NCI-H446 (cell line): ENCODE measurements at places on chromosomes 16 and 17.

GRCh38 chr16:69057400-69058378, 47.8 kb upstream of the HAS3 start:
- peak; percentile 65 for DNase-seq

- DNase-seq = no peak
Measured at GRCh38 chr17:63001689-63002394, 35.8 kb downstream of the TANC2 start.

DNA sequence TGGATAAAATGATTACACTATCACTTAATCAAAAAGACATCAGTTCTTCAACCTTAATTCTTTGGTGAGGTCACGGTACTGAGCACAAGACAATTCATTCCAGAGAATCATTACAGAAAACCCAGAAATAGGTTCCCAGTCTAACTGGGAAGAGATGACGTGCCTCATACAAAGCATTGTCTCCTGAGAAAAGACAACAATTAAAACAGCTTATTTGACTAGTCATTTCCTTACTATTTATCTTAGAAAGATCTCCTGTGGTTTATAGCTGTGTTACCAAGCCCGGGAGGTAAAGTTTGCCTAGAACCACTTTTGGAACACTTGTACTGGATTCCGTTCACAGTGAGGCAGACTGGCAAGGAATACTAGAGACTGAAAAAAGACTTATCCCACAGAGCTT, 5.1 kb downstream of the PHF12 start:
- DNase-seq = no peak

GRCh38 chr17:28372203-28372944, 880 bp downstream of the SARM1 start:
- DNase-seq = no peak

GRCh38 chr17:74464730-74465377, 1.6 kb upstream of the CD300A start:
- no peak for DNase-seq

- no peak for DNase-seq
Measured at GRCh38 chr16:77760800-77761199, 27.6 kb upstream of the VAT1L start.

DNA sequence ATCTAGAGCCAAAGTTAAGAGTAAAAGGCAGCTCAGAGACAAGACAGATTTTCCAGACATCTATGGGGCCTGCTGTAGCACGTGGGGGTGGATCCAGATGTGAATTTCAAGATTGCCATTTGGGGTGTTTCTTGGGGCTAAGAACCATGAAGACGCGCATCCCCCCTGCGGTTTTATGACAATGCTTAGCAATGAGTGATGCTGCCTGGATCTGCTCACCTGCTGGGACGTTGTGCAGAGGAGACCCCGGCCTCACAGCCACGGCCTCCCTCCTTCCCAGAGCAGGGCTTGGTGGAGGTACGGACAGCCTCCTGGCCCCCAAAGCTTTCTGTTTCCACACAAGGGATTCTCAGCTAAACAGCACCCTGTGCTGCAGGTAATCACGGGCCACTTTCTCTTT, 151.5 kb upstream of the DYNLRB2 start:
- DNase-seq = no peak
